ENCODE measurements at places on chromosomes 2 and 18.

DNA sequence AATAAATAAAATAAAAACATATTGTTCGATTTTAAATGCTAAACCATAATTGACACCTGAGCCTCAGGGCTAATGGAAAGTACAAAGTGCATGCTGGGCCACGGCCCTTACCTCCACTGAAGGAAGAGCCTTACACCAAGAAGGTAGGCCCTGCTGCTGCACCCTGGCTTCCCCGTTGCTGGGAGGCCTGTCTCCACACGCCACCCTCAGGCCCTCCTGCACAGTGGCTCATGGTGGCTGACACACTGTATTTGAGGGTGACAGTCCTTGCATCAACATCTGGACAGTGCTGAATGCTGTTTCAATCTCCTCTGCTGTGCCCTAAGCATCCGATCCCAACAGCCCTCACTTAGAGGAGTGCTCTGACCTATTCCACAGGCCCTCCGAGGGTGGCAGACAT is 39.3 kb upstream of the EDAR start:
- no peak for DNase-seq

DNA sequence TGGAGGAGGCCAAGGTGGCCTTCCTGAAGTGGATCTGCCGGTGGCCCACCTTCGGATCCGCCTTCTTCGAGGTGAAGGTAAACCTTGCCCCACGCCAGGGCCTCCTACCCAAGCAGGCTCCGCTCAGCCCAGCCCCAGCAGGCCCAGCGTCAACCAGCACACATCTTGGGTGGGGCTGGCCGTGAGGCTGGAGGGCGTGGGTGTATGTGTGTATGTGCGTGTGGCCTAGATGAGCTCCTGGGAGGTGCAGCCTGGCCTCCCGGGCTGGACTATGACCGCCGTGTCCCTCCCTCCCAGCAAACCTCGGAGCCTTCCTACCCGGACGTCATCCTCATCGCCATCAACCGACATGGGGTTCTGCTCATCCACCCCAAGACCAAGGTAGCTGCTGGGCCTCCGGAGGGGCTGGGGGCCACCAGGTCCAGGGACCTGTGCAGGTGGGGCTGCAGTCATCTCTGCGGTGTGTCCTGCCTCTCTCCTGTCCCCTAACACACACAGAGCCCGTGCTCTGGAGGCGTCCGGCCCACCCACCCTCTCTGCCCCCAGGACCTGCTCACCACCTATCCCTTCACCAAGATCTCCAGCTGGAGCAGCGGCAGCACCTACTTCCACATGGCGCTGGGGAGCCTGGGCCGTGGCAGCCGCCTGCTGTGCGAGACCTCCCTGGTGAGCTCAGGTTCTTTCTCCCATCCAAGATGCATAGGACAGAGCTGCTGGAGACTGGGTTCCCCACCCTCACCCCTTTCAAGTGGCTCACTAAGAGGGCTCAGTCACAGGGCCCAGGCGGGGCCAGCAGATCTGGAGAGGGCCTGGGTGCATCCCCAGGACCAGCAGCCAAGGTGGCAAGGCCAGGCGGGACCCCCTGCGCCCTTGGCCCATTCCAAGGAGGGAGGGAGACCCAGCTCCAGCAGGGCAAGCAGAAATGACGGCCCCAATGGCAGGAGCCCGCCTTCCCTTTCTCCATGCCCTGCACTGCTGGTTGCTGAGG is 9.4 kb upstream of the GPR17 start:
- no peak for DNase-seq

- no peak for DNase-seq
Observed at GRCh38 chr2:118251427-118251826, 163.2 kb downstream of the INSIG2 start.

GRCh38 chr18:28412521-28412920 is 235.6 kb upstream of the CDH2 start:
- DNase-seq, result no peak

DNA sequence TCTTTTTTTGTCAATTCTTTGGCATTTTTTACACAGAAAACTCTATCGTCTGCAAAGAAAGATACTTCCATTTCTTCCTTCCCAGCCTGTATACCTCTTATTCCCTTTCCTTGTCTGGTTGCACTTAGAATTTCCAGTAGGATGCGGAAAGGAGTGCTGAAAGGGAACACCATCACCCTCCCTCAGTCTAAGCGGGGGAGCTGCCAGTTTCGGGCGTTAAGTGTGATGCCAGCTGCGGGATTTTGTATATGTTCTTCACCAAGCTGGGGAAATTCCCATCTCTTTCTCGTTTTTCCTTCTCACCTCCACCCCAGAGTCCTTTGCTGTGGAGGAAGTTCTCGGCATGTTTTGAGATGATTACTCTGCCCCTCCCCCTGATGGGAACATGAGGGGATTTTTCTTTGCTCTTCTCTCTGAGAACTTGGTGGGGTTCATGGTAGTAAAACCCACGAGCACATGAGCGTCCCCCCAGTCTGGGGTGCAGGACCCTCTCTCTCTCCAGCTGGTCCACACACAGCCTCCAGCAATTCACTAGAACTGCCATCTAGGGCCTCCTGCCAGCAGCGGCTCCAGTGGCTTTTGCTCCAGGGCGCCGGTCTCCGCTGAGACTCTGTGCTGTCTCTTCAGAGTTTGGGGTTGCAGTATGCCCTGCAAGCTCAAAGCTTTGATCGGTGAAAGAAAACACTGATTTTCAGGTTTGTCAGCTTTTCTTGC is 15.5 kb downstream of the AQP12A start:
- DNase-seq, result no peak

GRCh38 chr2:150681120-150681804 is 193.8 kb upstream of the RND3 start:
- no peak for DNase-seq

- no peak for DNase-seq
Observed at GRCh38 chr2:120758181-120759144, 22.8 kb downstream of the GLI2 start.
